ENCODE measurements at places on chromosomes 11 and 22. TPM values are rescaled to one million over a fixed set of nuclear protein-coding genes. Genes with fewer than 3 reads are reported as not detected.

- DNase-seq, result no peak
Measured at GRCh38 chr22:44206330-44206645, 25.6 kb downstream of the PARVG start.

- DNase-seq, result no peak
Measured at GRCh38 chr11:77409046-77409445, 64.8 kb downstream of the PAK1 start.

- DNase-seq, result no peak
Measured at GRCh38 chr22:44403602-44404329, 91.0 kb upstream of the SHISAL1 start.

- DNase-seq, result no peak
Measured at GRCh38 chr22:32562916-32563315, 88.3 kb downstream of the FBXO7 start.

GRCh38 chr11:114153224-114153623 is 93.7 kb downstream of the ZBTB16 start:
- no peak for DNase-seq

GRCh38 chr11:2838091-2838490 is 47.5 kb downstream of the CDKN1C start:
- DNase-seq, result no peak

GRCh38 chr11:130146796-130147195 is 12.8 kb upstream of the ST14 start:
- peak; percentile 25 for DNase-seq

GRCh38 chr22:39433476-39434242 is 23.2 kb upstream of the MGAT3 start:
- no peak for DNase-seq

DNA sequence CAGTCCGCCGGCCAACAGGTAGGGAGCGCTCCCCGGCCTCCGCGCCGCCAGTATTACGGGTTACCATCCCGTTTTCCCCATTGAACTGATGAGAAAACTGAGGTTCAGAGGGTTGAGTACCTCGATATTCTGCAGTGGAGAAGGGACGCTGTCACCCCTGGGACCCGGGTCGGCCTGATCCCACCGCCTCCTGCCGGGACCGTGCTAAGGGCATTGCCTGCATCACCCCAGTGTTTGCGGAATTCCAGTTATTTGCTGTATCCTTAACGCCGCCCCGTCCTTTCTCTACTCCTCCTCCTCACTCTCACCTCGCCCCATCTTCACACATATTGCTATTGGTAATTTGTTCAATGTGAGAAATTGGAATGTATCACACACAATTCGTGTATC is 370 bp upstream of the A4GALT start:
- no peak for DNase-seq

- peak; percentile 78 for DNase-seq
Measured at GRCh38 chr11:73982990-73983740, 522 bp upstream of the UCP2 start.

DNA sequence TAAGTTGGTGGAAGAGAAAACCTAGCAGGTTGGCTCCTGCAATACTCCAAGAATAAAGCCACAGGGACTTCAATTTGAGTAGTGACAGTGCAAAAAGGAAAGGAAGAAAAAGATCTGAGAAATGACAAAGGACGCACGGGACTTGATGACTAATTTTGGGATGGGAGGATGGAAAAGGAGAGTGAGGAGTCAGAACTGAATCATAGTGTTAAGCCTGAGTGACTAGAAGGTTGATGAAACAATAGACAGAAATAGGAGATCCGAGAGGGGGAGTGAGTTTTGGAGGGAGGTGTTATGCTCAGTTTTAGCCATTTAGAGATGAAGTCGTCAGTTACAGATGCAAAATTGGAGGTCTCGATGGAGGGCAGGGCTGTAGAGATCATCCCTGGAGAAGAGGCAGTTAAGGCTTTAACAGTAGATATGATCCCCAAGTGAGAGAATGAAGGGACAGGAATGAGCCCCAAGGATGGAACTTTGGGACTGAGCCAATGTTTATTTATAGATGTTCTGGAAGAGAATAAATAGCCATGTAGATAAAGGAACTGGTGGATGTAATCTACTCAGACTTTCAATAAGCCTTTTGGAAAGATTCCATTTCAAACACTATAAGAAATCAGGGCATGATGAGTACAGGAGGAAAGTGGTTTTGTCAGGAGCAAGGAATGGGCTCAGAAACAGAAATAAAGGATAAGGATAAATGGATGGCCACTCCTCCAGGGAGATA is 108.9 kb upstream of the NCAM1 start:
- DNase-seq, result peak; percentile 51

- DNase-seq, result no peak
Measured at GRCh38 chr11:94673386-94673785, 94.8 kb upstream of the AMOTL1 start.

GRCh38 chr11:36235750-36236149 is 53.5 kb downstream of the COMMD9 start:
- DNase-seq, result peak; percentile 69

DNA sequence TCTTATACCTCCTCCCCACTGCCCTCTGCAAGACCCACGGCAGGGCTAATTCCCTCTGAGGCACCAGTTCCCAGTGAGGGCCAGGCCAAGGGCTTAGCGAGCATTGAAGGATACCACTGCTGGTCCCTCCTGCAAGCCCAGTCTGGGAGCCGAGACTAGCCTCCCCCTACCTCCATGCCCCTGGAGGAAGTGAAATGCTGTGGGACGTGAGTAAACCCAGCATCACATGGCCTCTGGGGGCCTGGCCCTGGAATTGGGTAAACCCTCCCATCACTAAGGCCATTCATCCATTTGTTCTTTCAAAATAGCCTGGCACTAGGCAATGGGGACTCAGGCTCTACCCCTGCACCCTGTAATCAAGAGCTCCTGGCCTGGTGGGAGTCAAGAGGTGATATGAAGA is 24.7 kb downstream of the ARAP1 start:
- no peak for DNase-seq

- DNase-seq, result peak; percentile 11
Measured at GRCh38 chr11:90135016-90135415, 553 bp downstream of the NAALAD2 start.

DNA sequence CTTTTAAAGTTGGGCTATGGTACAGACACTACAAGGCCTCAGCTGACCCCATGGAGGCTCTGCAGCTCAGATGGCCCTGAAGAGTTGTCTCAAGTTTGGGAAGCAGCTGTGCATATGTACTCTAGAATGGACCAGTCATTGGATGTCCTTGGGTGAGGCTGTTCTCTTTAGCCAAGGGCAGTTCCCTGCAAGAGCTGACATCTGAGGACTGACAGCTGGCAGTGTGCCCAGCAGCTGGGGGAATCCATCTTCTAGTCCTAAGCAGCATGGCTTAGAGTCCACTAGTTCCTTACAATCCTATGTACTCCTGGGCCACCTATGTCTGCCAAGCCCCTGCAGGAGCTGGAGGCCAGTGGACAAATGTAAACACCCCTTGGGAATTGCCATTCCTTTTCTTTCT is 76.5 kb downstream of the C11orf91 start:
- no peak for DNase-seq

GRCh38 chr11:33733980-33734379 is 2.2 kb downstream of the CD59 start:
- peak; percentile 32 for DNase-seq

GRCh38 chr11:41414771-41415440 is 44.5 kb downstream of the LRRC4C start:
- DNase-seq, result peak; percentile 16

ALKBH8 gene
- total RNA-seq, result 8.9 TPM

SLC22A12 gene
- total RNA-seq, result not detected

KRTAP5-1 gene
- not detected for total RNA-seq

OR8A1 gene
- not detected for total RNA-seq

MMP11 gene
- 8.4 TPM for total RNA-seq

FAM180B gene
- total RNA-seq, result not detected

BLID gene
- total RNA-seq, result not detected

DTX4 gene
- total RNA-seq, result 17.0 TPM

SCGB1D2 gene
- not detected for total RNA-seq

MS4A6E gene
- total RNA-seq, result not detected

PDGFB gene
- 66.9 TPM for total RNA-seq

CNGA4 gene
- total RNA-seq, result 0.25 TPM

MYBPC3 gene
- not detected for total RNA-seq

KCNJ1 gene
- not detected for total RNA-seq

KIRREL3 gene
- 0.10 TPM for total RNA-seq

ANO5 gene
- 9.0 TPM for total RNA-seq
